ENCODE measurements at places on chromosomes 4 and X. TPM values are rescaled to one million over a fixed set of nuclear protein-coding genes. Genes with fewer than 3 reads are reported as not detected.

The KLKB1 gene
- not detected for polyA plus RNA-seq

The MID1IP1 gene
- 11.1 TPM for polyA plus RNA-seq

GRCh38 chrX:6708041-6708440 lies 173.1 kb upstream of the VCX3A start:
- DNase-seq: no peak

DNA sequence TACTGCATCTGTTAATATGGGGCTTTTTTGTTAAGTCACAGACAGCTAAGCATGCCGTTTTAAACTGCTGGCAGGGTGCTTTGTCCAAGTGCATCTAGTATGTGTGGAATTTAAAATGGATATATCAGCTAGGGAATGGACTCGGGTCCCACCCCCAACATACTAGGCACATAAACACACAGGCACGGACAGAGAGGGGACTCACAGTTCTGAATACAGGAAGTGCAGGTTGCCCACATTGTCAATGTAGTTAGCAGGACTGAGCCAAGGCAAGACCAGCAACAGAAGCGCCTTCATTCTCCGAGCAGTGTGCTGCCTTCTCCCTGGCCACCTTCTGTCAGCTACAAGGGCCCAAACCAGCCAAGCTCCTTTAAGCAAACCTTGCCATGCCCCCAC lies 33.6 kb downstream of the LNX1 start:
- no peak for DNase-seq

- DNase-seq: no peak
These were observed 21.9 kb downstream of the TXK start for GRCh38 chr4:48112017-48112667.

DNA sequence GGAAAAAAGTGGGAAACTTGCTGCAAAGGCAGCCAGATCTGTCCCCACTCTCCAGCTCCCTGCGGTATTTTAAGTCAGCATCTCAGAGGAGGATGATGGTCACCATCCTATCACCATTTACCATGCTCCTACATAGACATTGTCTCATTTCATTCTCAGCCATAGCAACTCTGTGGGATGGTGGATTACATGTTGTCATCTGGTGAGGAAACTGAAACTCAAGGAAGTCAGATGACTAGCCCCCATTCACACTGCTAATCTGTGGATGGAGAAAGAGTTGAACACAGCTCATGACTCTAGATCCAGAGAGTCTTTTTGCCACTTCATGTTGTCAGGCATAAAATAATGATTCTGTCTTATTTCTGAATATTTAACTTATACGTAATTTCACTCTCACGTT lies 323.5 kb downstream of the PTTG2 start:
- DNase-seq: no peak

DNA sequence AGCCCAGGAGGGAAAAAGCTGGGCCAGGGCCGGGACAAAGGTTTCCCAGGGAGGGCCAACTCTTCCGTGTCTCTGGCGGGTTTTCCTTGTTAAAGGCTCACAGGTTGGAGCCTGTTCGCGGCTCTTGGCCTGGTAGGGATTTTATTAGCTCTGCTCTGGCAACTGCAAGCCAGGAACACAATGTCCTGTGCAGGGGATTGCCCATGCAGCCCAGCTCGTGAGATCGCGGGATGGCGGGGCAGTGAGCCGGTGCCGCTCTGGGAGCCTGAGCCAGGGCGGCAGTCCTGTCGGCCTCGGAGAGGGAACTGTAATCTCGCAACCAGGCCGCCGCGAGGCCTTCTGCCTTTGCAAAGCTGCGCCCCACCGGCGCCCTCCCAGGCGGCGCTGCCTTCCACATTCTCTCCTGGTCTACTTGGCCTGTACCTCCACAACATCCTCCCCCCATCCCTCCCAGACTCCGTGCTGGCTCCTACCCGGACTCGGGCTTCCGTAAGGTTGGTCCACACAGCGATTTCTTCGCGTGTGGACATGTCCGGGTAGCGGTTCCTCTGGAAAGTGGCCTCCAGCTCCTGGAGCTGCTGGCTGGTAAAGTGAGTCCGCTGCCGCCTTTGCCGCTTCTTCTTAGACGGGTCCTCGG lies 2.1 kb downstream of the PITX2 start:
- DNase-seq: no peak

GRCh38 chr4:183342541-183343533 lies 20.6 kb upstream of the CLDN24 start:
- DNase-seq: no peak

DNA sequence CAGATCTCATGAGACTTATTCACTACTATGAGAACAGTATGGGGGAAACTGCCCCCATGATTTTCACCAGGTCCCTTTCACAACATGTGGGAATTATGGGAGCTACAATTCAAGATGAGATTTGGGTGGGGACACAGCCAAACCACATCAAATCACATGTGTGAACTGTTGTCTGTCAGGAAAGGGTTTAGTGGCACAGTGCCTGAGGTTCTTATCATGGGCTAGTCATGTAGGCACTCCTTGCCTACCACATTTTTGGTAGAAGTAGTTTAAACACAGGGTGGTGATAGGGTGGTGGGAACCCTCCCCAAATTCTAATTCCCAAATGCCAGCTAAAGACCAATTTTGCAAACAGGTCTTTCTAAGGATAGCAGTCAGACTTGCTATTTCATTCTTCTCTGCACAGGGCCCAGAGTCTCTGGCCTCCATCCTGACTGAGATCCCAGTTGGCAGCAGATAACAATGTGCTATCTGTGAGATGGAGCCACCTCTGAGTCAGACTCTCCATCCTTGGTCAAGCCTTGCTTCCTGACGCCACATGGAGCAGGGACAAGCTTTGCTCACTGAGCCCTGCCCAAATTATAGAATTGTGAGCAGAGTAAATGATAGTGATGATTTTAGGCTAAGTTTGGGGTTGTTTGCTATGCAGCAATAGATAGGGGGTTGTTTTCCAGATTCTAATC lies 33.5 kb upstream of the SETD7 start:
- DNase-seq: no peak

GRCh38 chr4:102593147-102593546 lies 92.0 kb downstream of the NFKB1 start:
- no peak for DNase-seq

DNA sequence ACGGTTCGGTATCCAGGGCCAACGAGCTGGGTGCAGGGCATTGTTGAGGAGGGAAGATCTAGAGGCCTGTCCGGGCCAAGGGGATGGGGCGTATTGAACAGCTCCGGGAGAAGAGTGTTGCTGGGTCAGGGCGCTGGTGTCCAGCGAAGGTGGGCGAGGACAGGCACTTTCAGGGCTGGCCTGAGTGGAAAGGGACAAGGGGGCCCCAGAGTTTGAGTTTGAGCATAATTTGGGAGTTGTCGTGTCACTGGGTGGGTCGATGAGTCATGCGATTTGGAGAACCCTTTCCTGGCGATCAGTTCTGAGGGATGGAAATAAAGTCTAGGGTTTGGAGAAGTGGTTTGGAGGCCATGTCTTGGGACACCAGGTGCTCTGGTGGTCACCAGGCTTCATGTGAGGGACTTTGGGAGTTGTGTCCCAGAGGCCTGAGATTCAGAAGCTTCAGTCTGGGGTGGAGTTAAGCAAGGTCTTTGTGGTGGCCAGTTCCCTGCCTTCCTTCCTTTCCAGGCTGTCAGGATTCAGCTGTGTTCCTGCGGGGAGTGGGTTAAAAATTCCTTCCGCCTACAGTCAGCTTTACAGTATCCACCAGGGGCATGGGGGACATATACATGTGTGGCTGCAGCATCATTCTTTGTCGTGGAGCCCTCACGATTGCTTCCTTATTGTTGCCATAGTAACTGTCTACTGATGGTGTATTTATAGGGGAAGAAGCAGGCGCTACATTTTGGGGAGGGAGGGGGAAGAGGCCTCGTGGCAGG lies 504 bp downstream of the PRRG3 start:
- DNase-seq: peak; percentile 44

DNA sequence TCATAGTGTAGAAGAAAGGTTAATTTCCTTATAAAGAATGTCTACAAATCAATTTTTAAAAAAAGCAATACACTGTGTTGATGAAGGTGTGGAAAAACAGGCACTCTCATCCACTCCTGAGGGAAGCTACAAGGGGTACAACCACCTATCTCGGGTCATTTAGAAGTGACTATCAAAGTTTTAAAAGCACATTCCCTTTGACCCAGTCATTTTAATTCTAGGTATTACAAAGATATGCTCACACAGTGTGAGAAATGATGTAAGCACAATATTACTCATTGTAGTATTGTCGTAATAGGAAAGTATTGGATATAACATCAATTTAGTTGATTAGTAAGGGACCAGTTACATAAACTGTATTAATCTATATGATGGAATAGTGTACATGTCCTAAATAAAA lies 7.4 kb upstream of the HCCS start:
- DNase-seq: no peak
